ENCODE measurements at places on chromosomes 4 and X. TPM values are rescaled to one million over a fixed set of nuclear protein-coding genes. Genes with fewer than 3 reads are reported as not detected.

GRCh38 chr4:112931001-112931400, 118.5 kb upstream of the ANK2 start:
- no peak for DNase-seq

GRCh38 chr4:11698033-11698432, 269.3 kb upstream of the HS3ST1 start:
- no peak for DNase-seq

DNA sequence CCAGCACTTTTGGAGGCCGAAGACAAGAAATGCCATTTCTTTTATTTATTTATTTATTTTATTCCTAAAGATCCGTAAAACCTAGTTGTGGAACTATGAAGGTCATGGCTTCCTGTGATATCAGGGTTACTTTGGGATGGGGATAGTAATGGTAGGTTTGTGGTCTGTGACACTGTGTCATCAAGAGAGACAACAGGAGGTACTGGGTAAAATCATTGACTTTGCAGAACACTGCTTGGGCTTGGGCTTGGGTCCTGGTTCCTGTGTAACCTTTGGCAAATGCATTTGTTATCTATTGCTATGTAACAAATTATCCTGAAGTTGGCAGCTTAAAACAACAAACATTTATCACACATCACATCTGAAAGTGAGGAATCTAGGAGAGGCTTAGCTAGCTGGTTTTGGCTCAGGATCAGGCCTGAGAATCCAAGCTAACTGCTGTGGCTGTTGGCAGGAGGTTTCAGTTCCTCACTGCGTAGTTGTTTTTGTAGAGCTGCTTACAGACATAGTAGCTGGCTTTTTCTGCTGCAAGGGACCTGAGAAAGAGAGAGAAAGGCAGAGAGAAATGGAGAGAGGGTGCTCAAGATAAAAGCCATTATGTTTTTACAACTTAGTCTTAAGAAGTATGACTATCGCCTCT, 576.4 kb upstream of the SLIT2 start:
- no peak for DNase-seq

- no peak for DNase-seq
Observed at GRCh38 chrX:101160001-101160400, 59.6 kb upstream of the DRP2 start.

GRCh38 chr4:84145176-84145575, 353.9 kb downstream of the NKX6-1 start:
- peak; percentile 33 for DNase-seq

- DNase-seq = no peak
Observed at GRCh38 chrX:1185561-1185960, 26.9 kb downstream of the CRLF2 start.

DNA sequence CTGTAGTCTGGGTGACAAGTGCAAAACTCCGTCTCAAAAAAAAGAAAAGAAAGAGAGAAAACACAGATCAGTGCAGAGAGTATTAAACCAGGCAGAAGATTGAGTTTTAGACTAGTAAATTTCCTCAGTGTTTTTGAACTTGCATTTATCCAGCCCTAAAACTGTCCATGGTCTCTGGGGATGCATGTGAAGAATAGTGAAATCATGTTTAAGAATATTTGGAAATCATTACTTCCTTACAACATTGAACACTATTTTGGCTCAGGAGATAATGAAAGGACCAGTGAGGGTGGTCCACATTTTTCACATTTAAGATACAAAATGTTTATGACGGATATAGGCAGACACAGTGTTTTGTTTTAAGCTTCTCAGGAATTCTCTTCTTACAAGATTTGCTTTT, 195.8 kb upstream of the RASGEF1B start:
- no peak for DNase-seq

DNA sequence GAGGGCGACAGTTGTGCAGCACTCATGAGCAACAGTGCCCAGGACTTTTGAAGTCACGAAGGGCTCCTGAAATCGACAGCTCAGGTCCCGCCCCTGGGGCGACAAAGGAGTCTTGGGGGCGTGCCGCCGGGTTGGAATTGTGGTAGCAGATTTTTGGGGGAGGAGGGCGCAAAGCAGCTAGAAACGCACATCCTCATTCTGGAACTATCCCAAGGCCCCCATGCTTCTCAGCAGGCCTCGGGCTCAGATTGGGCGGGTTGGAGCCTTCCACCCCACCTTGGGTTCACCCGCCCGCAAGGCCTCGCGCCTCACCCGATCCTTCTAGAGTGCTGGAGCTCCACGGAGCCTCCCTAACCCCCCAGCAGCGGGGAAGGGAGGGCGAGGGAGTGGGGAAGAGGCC, 85.5 kb downstream of the HPRT1 start:
- DNase-seq = no peak

- DNase-seq = no peak
Observed at GRCh38 chrX:46407753-46408130, 137.5 kb downstream of the ZNF674 start.

- no peak for DNase-seq
Observed at GRCh38 chr4:153027866-153028265, 91.7 kb downstream of the FHDC1 start.

- no peak for DNase-seq
Observed at GRCh38 chrX:40579141-40579540, 1.6 kb upstream of the ATP6AP2 start.

- peak; percentile 54 for DNase-seq
Observed at GRCh38 chrX:46376246-46376885, 168.9 kb downstream of the ZNF674 start.

DNA sequence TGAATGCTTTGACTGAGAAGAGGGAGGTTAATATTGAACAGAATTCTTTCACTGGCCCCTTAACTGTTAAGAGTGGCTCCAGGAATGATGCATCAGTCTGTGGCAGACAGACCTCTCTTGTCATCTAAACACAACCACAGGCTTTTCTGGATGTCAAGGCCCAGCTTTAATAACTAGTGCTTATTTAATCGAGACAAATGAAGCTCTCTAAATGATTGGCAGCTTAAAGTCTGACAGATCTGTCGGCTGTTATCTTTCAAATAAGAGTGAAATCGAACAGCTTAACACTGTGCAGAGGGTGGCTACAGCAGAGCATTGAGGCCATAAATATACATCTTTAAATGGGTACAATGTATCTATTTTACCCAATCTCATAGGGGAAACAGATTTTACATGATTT, 500.8 kb upstream of the PABPC4L start:
- DNase-seq = no peak

GRCh38 chr4:13963601-13964000, 336.1 kb upstream of the BOD1L1 start:
- no peak for DNase-seq

GRCh38 chr4:87235020-87235671, 14.7 kb upstream of the KLHL8 start:
- no peak for DNase-seq

- DNase-seq = no peak
Observed at GRCh38 chr4:6009452-6009851, 8.8 kb downstream of the C4orf50 start.

Gene SSX4
- total RNA-seq = 0.42 TPM

Gene ASMT
- 0.90 TPM for total RNA-seq

Gene DMRTC1B
- total RNA-seq = not detected

Gene LAMP2
- total RNA-seq = 218 TPM

Gene ENPP6
- total RNA-seq = not detected

Gene ALAS2
- total RNA-seq = not detected

Gene GUCY1A1
- 0.24 TPM for total RNA-seq

Gene GCNA
- total RNA-seq = 0.88 TPM

Measured in SK-MEL-5 (cell line).